Mucosa of gallbladder (tissue), 1 donor: ENCODE measurements at places on chromosomes 13 and 19.

GRCh38 chr13:63336549-63336948, 1920.9 kb upstream of the PCDH20 start:
- no peak for DNase-seq

GRCh38 chr19:38661136-38661535, 13.7 kb downstream of the ACTN4 start:
- no peak for DNase-seq

- no peak for DNase-seq
Measured at GRCh38 chr13:29709407-29710069, 114.0 kb upstream of the SLC7A1 start.

- peak; percentile 78 for DNase-seq
Measured at GRCh38 chr19:19145684-19146608, 7.7 kb upstream of the TMEM161A start.

DNA sequence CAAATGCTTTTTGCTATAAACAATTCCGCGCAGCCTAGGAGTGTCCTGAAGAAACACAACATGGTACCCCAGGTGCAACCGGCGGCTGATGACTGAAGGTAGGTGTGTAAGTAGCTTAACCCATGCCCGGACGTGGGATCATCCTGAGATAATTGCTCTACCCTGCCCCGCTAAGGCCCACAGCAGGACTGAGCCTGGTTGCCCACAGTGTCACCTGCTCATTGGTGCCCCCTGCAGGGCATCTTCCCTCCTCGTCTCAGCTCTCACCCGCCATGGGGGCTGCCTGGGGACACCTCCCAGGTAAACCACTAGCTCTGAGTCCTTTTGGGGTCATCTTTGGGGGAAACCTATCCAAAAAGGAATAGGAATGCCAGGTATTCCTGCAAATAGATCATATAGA, 22.3 kb downstream of the TMEM161A start:
- DNase-seq = no peak

DNA sequence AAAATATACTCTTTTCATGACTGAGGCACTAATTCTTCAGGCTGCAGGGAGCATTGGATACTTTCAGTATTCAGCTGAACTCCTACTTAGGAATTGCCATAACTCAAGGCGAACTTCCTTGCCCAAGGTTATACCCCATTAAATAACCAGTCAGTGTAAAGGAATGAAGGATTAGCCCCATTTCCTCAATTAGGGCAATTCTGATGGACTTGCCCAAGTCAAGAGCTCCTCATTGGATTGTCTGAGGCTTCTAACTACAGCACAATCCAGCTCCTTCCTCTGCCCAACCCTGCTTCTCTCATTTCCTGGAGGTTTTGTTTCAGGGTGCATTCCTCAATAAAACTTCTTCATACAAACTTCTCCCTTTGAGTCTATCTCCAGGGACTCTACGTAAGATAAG, 329.2 kb downstream of the LIG4 start:
- no peak for DNase-seq

- no peak for DNase-seq
Measured at GRCh38 chr13:23105051-23105450, 75.7 kb upstream of the SGCG start.

DNA sequence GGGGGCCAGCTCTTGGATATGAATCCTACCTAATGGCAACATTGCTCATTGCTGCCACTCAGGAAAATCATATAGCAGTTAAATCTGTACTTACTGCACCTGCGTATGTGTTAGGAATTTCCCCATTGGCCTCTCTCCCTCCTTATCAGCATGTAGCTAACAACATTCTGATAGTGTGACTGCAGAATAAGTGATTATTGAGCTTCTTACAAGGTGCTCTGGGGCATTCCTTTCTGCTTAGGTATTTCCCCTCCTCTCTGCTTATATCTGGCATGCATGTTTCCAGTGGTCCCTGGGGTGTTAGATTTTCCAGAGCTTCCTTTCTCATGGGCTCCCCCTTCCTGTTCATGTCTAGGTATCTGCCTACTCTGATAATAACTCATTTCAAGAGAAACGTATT, 414.1 kb upstream of the SLITRK1 start:
- no peak for DNase-seq
